Left ventricle myocardium inferior (tissue), 1 donor: ENCODE measurements at places on chromosomes 3 and 15.

- DNase-seq, result no peak
Observed at GRCh38 chr3:122146466-122146865, 37.0 kb upstream of the CASR start.

DNA sequence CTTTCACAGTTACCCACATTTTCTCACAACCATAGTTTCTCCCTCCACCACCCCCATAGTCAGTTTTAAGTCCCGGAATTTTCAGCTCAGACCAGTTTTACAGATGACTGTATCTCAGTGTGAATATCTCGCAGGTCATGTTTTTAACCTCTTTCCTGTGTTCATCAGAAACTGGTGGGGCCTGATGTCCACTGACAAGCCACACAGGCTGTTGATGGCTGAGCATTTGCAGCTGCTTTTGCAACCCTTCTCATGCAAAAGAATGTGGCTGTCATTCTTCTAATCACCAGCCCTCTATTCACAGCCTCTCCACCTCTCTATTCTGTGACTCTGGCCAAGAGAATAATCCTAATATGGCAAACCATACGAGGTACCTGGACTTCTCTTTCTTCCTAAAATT is 8.5 kb downstream of the GYG1 start:
- no peak for DNase-seq

- no peak for DNase-seq
Observed at GRCh38 chr3:71966185-71966584, 181.2 kb upstream of the PROK2 start.

- DNase-seq, result no peak
Observed at GRCh38 chr15:67335534-67336222, 81.1 kb downstream of the IQCH start.

GRCh38 chr3:36192901-36193300 is 187.4 kb upstream of the STAC start:
- no peak for DNase-seq

- no peak for DNase-seq
Observed at GRCh38 chr3:127743351-127744252, 70.8 kb downstream of the ABTB1 start.

- DNase-seq, result no peak
Observed at GRCh38 chr3:49570028-49570654, 15.9 kb downstream of the BSN start.

DNA sequence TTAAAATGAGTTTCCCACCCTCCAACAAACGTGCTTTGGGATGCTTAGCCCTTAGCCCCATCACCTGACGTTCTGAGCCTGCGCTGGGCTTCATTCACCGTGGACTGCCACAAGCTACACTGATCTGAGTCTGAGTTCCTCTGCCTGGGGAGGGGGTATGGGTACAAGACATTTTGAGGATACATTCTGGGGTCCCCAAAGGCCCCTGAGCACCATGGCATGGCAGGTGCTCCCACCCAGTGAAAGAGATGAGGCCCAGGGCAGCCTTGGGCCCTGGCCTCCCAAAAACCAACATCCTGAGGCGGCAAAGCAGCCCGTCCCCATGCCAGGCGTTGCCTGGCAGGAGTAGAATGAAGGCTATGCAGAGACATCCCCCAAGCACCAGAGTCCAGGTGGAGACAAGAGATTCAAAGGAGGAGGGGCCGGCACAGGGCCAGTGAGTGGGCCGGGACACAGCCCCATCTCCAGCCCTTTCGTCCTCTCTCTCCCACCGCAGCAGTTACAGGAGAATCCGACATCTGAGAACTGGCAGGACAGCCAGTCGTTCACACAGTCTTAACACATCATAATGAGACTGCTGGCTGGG is 74.5 kb downstream of the VGLL4 start:
- no peak for DNase-seq

- no peak for DNase-seq
Observed at GRCh38 chr3:64939747-64940450, 252.1 kb upstream of the ADAMTS9 start.

DNA sequence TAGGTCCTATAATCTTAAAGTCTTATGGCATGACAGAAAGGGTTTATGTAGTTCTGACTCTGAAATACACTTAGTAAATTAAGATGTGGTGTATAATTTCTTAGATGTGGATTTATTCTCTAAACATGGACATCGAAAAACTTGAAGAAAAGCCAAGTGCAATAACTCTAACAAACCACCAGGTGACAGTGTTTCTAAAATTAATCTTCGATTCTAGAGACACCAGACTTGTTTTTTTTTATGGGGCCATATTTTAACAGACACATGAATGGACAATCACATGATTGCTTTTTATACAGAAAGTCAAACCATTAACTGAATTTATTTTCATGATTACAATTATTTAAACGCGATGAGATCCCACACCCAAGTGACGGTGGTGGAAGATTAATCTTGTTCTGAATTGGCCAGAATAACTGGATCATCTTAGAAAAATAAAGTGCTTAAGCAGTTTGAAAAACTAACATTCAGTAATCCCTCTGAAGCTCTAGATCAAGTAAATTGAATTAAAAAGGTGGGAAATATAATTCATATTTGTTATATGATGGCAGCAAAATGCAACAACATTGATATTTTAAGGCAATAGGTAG is 305.1 kb downstream of the LSAMP start:
- DNase-seq, result no peak

DNA sequence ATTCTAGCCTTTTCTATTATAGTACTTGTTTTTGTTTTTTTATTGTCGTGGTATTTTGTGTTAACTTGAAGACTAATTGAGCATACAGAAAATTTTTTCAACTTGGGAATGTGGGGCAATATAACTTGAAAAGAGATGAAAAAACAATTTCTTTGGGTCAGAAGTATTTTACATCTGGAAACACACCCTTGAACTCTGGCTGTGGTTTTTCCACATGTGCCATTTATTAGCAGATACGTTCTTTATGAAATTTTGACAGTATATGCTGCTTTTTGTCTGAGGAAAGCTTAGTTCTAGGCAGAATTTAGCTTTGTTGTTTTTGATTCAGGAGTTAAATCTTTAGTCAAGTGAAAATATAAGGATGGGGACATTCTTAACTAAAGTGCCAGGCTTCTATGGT is 44.7 kb downstream of the TCF12 start:
- no peak for DNase-seq

DNA sequence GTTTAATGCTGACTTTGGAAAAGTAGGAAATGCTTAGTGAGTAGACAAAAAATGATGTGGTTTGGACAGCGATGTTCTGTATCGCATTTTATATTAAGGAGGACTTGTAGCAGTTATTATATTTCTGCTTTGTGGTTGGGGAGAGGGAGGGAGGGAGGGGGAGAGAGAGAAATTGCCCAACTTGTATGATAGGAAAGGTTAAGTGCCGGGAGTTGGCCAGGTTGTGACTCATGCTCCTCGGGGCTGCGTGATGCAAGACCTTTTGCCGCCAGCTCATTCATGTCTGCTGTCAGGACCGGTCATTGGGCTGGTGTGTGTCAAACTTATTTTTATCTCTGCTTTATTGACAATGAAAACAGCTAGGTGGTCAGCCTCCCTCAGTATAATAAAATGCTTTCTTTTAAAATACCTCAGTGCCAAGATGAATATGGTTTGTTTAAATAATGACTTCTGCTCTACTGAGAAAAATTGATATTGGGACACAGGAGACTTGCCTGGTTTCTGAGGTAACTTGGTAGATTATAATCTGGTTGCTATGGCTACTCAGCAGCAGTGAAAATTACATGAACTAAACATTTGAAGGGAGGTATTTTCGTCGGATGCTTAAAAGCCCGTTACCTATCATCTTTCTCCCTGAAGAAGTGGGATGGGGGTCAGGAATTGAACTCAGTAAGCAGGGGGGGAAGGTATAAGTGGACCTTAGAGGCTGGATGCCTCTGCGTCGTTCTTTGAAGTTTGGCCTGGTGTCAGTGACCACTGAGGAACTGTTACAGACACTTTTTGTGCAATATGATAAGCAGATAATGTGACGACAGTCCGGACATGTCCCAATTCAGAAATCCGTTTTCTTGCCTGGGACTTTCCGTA is 90.7 kb downstream of the FNDC3B start:
- peak; percentile 91 for DNase-seq

GRCh38 chr3:7306901-7307300 is 446.0 kb downstream of the GRM7 start:
- DNase-seq, result no peak

DNA sequence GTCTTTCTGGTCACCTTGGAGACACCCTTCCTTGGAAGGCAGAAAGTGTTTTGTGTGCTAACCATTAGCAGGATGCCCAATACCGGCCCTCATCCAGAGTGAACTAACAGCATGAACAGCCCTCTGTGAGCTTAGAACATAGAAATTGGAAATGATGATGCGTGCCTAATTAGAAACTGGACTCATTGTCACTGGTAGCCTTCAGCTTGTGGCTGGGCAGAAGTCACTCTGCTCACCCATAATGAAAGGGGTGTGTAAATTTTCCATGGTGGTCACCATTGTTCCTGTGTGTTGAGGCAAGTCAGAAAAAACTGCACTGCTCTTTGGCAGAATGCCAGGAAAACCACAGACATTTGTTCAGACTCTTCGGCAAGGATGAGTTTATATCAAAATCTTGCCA is 74.7 kb upstream of the CNTN4 start:
- no peak for DNase-seq

DNA sequence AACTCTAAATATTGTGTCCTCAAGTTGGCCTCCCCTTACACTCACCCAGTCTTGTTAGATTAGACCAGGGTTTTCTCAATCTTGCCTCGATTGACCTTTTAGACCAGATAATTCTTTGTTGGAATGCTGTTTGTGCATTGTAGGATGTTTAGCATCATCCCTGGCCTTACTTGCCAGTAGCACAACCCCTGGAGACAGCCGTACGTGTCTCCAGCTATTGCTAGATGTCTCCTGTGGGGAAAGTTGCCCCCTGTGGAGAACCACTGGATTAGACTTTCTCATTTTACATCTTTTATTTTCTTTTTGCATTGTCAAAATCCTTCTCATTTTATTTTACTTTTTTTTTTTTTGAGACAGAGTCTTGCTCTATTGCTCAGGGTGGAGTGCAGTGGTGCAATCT is 2.2 kb downstream of the WDR6 start:
- no peak for DNase-seq

GRCh38 chr3:52779011-52779836 is 1.8 kb downstream of the ITIH1 start:
- DNase-seq, result no peak

- DNase-seq, result peak; percentile 56
Observed at GRCh38 chr3:79018671-79019136, 749.1 kb downstream of the ROBO1 start.

DNA sequence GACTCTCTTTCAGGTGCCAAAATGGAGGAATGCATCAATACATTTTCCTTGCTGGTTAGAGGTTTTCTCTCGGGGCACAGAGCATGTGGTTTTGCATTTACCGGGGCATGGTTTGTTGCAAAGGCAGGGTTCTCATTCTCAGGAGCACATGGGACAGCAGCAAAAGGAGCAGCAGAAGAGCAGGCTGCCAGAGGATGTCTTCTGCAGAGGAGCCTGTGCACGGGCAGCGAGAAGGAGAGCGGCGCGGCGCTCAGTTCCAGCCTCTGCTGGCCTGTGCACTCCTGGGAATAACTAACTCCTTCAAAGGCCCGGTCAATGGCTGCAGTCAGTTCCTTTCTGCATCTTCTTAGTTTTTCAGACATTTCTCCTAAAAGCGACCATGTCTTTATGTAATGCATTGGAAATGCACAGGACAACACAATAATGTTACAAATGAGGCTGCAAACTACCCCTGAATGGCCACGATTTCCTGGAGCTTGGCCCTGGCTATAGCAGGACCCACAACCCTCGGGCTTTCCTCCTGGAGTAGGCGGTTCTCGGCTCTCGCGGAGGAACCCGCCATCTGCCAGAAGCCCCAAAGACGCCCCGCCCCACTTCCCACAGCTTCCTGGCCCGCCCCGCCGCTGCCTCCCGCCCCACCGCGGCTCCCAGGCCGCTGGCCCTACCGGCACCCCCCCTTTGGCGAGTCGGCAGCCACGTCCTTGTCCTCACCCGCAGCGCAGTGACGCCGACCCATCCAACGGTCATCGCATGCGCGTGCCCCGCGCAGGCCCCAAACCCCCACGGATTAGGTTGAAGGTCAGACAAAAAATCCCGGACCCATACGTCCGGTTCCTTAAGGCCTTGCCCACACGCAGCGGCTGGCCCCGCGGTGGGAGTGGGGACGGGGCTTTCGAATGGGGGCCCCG is at the start of gene C3orf62:
TSS of gene C3orf62 (minus strand) at position 758 of the 908 bp plus-strand sequence. CDS start at position 398, 360 bp downstream.
- DNase-seq, result peak; percentile 95

GRCh38 chr3:56826831-56827722 is 25.3 kb upstream of the ARHGEF3 start:
- DNase-seq, result no peak

DNA sequence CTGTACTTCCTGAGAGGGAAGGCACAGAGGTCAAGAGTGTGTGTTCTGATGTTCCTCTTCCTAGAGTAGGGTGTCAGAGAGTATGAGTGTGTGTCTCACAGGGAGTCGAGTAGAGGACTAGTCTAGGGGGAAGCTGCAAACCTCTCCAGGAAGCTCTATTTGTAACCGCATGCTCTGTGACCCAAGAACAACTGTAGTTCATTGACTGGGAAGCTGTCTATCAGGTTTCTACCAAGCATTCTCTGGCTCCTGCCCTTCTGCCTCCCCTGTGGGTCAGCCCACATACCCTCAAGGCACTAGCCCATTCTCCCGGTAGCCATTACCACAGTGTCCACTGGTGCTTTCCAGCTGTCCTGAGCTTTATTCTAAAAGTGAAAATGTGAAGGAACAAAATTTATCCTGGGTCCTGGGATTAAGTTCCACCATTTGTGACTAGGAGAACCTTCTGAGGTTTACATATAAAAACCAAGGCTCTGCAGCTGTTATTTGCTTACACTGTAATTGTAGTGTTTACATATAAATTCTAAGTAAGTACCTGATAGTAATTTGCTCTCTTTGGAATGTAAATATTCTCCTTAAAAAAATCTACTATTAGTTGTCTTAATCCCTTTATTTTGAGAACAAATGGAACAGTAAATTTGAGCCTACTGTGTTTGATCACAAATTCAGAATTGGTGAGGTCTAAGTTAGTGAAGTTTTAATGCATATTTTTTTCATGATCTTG is 40.7 kb downstream of the MYRIP start:
- no peak for DNase-seq

DNA sequence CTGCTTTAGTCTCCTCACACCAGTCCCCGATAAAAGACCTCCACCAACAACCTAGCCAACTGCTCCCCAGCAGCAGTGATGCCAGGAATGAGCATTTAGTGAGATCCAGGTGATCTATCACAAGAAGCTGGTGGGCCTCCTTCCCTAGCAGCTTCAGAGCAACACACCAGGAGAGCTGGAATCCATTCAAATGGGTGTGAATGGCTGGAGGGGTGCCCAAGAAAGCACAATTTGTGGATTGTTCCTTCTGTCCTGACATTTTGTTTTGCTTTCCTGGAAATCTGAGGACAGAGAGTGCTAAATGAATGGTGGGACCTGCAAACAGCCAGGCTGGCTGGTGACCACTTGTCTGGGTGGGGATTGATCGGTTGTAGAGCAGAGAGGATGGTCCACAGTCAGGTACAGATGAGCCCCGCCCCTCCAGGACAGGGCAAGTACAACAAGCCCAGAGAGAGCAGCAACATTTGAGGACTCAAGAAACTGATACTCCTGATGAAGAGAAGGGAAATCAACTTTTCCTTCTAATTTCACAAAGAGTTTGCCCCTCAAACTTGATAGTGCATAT is 316.8 kb downstream of the VPS13C start:
- no peak for DNase-seq

- no peak for DNase-seq
Observed at GRCh38 chr3:55692957-55693558, 206.0 kb upstream of the WNT5A start.
